NCI-H1417 treated with DMSO at 0.1 percent for 48 hours (cell line): ENCODE measurements at places on chromosomes 1 and 21.

GRCh38 chr21:36692835-36693488 lies 6.0 kb upstream of the SIM2 start:
- no peak for DNase-seq

GRCh38 chr1:87370544-87370943 lies 41.9 kb downstream of the LMO4 start:
- DNase-seq = no peak

- DNase-seq = no peak
Measured at GRCh38 chr1:88730995-88731394, 46.9 kb downstream of the PKN2 start.

DNA sequence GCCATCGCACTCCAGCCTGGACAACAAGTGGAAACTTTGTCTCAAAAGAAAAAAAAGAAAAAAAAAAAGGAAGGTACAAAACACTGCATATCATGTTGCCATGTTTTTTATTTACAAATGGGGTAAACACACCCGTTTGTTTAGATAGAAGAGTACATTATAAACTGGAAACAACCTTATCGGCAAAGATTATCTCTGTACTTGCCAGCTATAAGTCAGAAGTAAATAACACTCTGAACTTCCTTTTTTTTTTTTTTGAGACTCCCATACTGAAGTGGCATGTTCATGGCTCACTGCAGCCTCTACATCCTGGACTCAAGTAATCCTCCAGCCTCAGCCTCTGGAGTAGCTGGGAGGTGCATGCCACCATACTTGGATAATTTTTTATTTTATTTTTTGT lies 21.9 kb downstream of the USP48 start:
- no peak for DNase-seq

DNA sequence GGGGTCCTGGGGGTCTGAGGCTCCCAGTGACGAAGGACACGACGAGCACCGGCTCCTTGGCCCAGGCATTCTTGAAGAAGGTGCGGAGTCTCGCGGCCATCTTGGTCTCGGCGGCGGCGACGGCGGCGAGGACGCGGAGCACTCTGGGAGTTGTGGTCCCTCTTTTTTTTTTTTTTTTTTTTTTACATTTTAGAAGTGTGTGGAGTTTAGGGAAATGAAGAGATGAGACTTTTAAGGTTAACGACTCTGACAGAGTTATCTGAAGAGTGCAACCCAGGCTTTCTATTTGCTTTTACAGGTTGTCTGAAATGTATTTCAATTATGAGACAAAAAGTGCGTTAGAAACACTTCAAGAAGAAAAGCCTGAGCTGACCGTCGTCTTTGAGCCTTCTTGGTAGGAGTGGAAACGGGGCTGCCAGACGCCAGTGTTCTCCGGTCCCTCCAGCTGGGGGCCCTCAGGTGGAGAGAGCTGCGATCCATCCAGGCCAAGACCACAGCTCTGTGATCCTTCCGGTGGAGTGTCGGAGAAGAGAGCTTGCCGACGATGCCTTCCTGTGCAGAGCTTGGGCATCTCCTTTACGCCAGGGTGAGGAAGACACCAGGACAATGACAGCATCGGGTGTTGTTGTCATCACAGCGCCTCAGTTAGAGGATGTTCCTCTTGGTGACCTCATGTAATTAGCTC lies 9.7 kb downstream of the OR2B11 start:
- no peak for DNase-seq

DNA sequence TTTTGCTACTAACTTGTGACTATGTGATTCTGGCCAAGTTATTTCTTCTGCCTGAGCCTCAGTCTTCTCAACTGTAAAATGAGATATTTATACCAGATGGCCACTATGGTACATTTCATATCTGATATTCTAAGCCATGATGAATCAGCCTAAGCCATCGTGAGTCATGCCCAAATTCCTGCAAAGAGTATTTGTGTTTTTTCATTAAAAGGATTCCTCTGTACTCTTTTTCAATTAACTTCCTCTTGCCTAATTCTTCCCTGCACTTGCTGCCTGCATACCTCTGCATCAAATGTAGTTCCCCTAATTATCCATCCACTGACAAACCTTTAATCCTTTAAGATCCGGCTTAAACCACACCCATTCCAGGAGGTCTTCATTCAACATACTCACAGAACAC lies 575.1 kb upstream of the BEND5 start:
- no peak for DNase-seq

DNA sequence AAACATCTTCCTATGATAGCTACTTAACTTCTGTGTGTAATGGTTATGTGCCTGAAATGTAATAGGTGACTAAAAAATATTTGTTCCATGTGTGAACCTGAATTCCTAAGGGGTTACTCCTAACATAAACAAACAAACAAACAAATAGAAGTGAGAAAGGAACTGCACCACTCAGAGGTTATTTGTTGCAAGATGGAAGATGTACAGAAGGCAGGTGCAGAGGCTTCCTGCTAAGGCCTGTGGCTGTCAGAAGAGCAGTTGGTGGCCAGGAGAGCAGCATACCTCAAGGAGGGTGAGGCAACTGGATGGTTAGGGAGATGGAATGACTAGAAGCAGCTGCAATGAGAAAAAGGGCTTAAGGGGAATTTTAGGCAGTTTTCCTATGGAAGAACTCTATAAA lies 940.6 kb downstream of the TTLL7 start:
- no peak for DNase-seq

DNA sequence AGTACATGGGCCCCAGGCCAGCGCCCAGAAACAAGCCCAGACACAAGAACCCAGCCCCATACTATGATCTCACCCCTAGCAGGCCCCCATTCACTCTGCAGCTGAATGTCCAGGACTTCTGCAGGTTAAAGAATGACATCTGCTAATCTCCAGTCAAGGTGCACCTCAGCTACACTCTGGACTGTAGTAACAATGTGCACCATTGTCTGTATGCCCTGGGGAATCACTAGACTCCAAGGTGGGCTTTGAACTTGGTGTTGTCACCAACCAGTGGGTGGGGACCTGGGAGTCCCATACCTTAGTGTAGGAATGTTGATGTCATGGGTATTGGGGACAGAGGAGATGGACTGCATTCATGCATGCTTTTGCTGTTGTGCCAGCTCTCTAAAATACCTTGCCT lies 10.3 kb downstream of the KCNE1 start:
- DNase-seq = no peak

- DNase-seq = no peak
Measured at GRCh38 chr21:29538115-29538514, 239.4 kb downstream of the BACH1 start.

GRCh38 chr1:1143636-1144035 lies 27.7 kb upstream of the C1orf159 start:
- DNase-seq = no peak

GRCh38 chr1:39776400-39776713 lies 5.2 kb upstream of the OXCT2 start:
- no peak for DNase-seq
